Omental fat pad (tissue), 4 donors: ENCODE measurements at places on chromosomes 2 and 18.

GRCh38 chr18:12907258-12907925 is 23.4 kb upstream of the PTPN2 start:
- DNase-seq, result no peak

GRCh38 chr18:30810580-30810979 is 232.0 kb downstream of the DSC3 start:
- no peak for DNase-seq

GRCh38 chr2:220335591-220335915 is 708.1 kb downstream of the SLC4A3 start:
- DNase-seq, result no peak

GRCh38 chr18:79575891-79576685 is 103.5 kb upstream of the CTDP1 start:
- DNase-seq, result peak; percentile 18

- no peak for DNase-seq
These were observed 11.7 kb upstream of the FHL2 start for GRCh38 chr2:105410554-105410953.

GRCh38 chr18:48155856-48156255 is 225.4 kb upstream of the SMAD2 start:
- DNase-seq, result no peak

DNA sequence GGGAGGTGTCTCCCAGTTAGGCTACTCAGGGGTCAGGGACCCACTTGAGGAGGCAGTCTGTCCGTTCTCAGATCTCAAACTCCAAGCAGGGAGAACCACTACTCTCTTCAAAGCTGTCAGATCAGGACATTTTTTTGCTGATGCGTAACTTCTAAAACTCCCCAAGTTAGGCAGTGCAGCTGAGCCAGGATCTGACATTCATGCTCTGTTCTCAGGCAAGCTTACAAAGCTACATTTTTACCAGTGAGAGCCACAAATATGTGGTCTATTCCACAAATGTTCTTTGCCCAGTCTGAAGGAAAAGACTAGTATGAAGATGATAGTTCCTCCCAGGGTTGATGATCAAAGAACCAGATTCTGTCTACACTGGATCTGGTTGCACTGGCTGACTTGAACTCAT is 184.1 kb downstream of the MTCL1 start:
- DNase-seq, result no peak

DNA sequence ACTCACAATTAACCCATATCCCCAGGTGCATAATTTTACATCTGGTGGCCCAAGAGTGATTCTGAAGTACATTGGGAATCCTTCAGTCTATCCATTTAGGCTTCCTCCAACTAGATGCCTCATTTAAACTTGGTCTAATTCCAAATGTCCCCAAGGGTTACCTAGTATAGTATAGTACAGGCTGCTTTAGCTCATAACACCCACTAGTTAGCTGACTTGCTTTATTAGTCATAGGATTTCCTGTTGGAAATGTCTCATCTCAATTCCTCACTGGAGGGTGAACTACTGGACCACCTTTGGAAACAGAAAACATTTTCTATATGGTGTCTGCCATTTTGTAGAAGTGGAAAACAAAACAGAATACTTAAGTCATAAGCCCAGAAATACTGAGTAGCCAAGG is 202.5 kb upstream of the SESTD1 start:
- DNase-seq, result no peak

DNA sequence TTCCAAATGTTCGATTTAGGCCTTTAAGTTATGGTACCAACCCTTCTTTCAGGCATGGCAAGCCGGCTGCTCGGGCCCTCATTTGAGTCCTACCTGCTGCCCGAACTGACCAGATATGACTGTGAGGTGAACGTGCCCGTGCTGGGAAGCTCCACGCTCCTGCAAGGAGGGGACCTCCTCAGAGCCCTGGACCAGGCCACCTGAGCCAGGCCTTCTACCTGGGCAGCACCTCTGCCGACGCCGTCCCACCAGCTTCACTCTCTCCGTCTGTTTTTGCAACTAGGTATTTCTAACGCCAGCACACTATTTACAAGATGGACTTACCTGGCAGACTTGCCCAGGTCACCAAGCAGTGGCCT is 87.2 kb downstream of the EPAS1 start:
- DNase-seq, result no peak

DNA sequence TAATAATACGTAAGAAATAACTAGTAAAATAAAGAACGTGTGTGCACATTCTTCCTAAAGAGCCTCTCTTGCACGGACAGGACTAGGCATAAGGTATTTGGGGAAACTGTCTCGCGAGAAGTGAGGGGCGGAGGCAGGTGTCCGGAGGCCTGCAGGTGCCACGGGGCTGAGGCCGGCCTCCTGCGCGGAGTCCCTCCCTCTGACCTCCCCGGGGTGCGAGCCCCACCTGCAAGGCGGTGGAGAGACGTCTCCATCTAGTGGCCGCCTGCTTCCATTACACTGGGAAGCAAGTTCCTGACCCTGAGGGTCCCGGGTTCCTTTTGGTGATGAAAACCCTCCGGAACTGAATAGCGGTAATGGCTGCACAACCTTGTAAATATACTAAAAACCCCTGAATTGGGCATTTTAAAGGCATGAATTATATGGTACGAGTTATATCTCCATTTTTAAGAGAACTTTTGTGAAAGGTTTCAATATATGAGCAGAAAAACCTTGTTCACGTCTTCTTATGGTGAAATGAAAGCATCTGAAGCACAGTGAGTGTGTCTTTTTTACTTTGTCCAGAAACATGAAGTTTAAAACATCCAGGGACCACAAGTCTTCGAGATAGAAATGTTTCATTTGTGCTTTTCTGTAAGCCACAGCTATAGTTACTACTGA is 35.5 kb upstream of the CTDP1 start:
- peak; percentile 33 for DNase-seq

GRCh38 chr2:43328133-43328532 is 101.7 kb upstream of the ZFP36L2 start:
- DNase-seq, result no peak
